ENCODE measurements at places on chromosomes 1 and 21. TPM values are rescaled to one million over a fixed set of nuclear protein-coding genes. Genes with fewer than 3 reads are reported as not detected.

Gene C4BPB
- 1.4 TPM for total RNA-seq

Gene B3GALT2
- total RNA-seq: 1.4 TPM

DNA sequence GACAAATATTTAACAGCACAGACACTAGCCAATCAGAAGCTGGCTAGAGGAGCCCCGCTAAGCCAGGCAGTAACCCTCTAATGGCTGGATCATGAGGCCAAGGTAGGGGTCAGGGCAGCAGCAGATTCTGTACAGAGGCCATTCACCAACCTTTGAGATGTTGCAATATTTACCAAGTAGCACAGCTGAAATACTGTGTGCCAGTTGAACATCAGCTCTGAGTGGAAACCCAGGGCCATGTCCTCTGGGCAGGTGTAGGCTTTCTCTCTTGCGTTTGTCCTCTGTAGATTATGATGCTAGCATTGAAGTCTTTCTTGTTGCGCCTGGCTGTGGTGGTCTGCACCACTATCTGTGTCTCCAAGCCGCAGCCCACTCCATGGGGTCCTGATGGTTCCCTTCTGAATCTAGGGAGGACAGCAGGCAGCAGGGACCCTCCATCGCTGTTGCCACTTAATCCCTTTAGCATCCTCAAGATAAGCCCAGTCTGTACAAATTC lies 2.5 kb upstream of the COG2 start:
- no peaks in the 10 kb centered on the region for H3K27me3 ChIP-seq
- H3K4me3 ChIP-seq: no peak overlapping the region
- no peaks in the 10 kb centered on the region for H3K36me3 ChIP-seq

Gene AQP10
- 1.4 TPM for total RNA-seq

Gene ACTL8
- total RNA-seq: not detected

GRCh38 chr1:48679859-48680258 lies 96.8 kb downstream of the BEND5 start:
- no peaks in the 10 kb centered on the region for H3K36me3 ChIP-seq
- no peak overlapping the region for H3K4me3 ChIP-seq
- H3K4me1 ChIP-seq: peaks cover 7% of the 10 kb centered on the region
- no peak for DNase-seq
- H3K27me3 ChIP-seq: no peaks in the 10 kb centered on the region

DNA sequence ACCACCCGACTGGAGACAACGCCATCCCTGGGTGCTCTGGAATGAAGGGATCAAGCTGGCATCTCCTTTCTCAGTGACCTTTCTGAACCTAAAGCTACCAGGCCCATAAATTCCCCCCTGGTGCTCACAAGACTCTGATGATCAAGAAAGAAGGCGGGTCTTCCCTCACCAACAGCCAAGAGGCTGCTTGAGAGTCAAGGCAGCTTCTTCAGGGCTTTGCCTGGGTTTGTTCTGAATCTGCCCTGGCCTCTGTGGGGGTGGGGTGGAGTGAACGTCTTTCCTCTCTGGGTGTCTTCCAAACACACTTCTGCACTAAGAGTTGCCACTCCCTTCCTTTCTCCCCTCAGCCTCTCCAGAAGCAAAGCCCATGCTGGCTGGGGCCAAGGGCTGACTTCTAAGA lies 36.1 kb downstream of the CD247 start:
- H3K27me3 ChIP-seq: no peaks in the 10 kb centered on the region
- no peak overlapping the region for H3K4me3 ChIP-seq
- H3K36me3 ChIP-seq: no peaks in the 10 kb centered on the region

Gene EXTL1
- total RNA-seq: 4.9 TPM

Gene AMPD1
- 1.6 TPM for total RNA-seq

DNA sequence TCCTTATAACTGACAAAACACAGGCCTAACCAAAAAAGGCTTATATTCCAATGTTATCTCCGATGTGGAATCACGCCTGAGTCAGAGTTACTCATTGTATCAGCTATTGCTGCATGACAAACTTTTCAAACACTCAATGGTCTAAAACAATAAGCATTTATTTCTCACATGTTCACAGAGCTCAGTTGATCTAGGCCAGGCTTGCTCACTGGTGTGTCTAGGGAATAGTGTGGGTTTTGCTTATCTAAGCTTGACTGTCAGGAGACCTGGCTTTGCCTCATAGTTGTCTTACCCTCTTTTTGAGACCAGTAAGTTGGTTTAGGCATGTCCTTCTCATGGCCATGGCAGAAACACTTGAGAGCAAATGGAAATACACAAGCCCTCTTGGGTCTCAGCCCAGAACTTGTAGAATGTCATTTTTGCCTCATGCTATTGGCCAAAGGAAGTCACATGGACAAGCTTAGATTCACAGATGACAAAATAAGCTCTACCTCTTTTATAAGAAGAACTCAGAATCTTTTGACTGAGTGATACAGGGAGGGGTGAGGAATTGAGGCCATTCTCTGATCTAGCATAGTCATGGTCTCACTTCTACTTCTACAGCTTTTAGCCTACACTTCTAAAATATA lies 130.8 kb downstream of the HMCN1 start:
- H3K27me3 ChIP-seq: no peaks in the 10 kb centered on the region
- no peak overlapping the region for H3K27ac ChIP-seq
- no peak for DNase-seq
- no peaks in the 10 kb centered on the region for H3K4me1 ChIP-seq
- H3K36me3 ChIP-seq: no peaks in the 10 kb centered on the region
- H3K4me3 ChIP-seq: no peak overlapping the region

Gene UTS2
- not detected for total RNA-seq

Gene CHI3L1
- 41.2 TPM for total RNA-seq

Gene ANGPTL3
- total RNA-seq: not detected

GRCh38 chr21:25094695-25095094 lies 512.6 kb downstream of the MRPL39 start:
- H3K36me3 ChIP-seq: no peaks in the 10 kb centered on the region
- no peaks in the 10 kb centered on the region for H3K4me1 ChIP-seq
- no peak overlapping the region for H3K4me3 ChIP-seq
- DNase-seq: no peak
- H3K27ac ChIP-seq: no peak overlapping the region
- no peaks in the 10 kb centered on the region for H3K27me3 ChIP-seq

GRCh38 chr21:17231124-17231523 lies 281.7 kb upstream of the CXADR start:
- H3K27ac ChIP-seq: no peak overlapping the region
- H3K4me3 ChIP-seq: no peak overlapping the region
- H3K36me3 ChIP-seq: no peaks in the 10 kb centered on the region
- H3K4me1 ChIP-seq: no peaks in the 10 kb centered on the region

- no peaks in the 10 kb centered on the region for H3K36me3 ChIP-seq
- H3K4me1 ChIP-seq: no peaks in the 10 kb centered on the region
- no peak for DNase-seq
- no peak overlapping the region for H3K27ac ChIP-seq
- no peak overlapping the region for H3K4me3 ChIP-seq
Observed at GRCh38 chr1:59541161-59541560, 244.3 kb downstream of the FGGY start.

Gene LGR6
- 7.3 TPM for total RNA-seq

GRCh38 chr1:43983253-43983899 lies 4.4 kb downstream of the B4GALT2 start:
- H3K27ac ChIP-seq: peak overlapping the region; percentile 47
- no peaks in the 10 kb centered on the region for H3K36me3 ChIP-seq
- no peaks in the 10 kb centered on the region for H3K27me3 ChIP-seq
- no peak for DNase-seq

GRCh38 chr1:1974834-1975233 lies 28.8 kb downstream of the CFAP74 start:
- H3K36me3 ChIP-seq: no peaks in the 10 kb centered on the region
- no peak for DNase-seq
- H3K4me1 ChIP-seq: no peaks in the 10 kb centered on the region
- no peak overlapping the region for H3K4me3 ChIP-seq
- H3K27ac ChIP-seq: no peak overlapping the region

DNA sequence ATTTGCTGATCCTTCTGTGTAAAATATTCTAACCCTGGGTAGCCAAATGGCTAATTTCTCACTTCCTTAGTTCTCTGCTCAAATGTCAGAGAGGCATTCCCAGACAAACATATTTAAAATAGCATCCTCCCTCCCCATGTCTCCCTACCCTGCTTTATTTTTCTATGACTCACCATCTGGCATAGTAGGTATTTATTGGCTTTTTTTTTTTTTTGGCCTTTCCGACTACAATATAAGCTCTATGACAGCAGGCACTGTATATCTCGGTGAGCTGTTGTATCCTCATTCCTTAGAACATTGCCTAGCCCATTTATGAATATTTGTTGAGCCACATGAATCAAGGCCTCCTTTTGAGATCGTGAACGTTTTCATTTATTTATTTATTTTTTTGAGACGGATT lies 1.5 kb upstream of the NEK7 start:
- H3K27ac ChIP-seq: no peak overlapping the region
- no peak for DNase-seq
- no peak overlapping the region for H3K4me3 ChIP-seq
- H3K4me1 ChIP-seq: peaks cover 17% of the 10 kb centered on the region
- no peaks in the 10 kb centered on the region for H3K36me3 ChIP-seq

Gene NUDT4B
- total RNA-seq: 1.3 TPM

- no peak overlapping the region for H3K4me3 ChIP-seq
- no peaks in the 10 kb centered on the region for H3K27me3 ChIP-seq
- H3K27ac ChIP-seq: no peak overlapping the region
Observed at GRCh38 chr21:22804151-22804550, 1805.9 kb downstream of the NCAM2 start.

Gene IVL
- not detected for total RNA-seq

DNA sequence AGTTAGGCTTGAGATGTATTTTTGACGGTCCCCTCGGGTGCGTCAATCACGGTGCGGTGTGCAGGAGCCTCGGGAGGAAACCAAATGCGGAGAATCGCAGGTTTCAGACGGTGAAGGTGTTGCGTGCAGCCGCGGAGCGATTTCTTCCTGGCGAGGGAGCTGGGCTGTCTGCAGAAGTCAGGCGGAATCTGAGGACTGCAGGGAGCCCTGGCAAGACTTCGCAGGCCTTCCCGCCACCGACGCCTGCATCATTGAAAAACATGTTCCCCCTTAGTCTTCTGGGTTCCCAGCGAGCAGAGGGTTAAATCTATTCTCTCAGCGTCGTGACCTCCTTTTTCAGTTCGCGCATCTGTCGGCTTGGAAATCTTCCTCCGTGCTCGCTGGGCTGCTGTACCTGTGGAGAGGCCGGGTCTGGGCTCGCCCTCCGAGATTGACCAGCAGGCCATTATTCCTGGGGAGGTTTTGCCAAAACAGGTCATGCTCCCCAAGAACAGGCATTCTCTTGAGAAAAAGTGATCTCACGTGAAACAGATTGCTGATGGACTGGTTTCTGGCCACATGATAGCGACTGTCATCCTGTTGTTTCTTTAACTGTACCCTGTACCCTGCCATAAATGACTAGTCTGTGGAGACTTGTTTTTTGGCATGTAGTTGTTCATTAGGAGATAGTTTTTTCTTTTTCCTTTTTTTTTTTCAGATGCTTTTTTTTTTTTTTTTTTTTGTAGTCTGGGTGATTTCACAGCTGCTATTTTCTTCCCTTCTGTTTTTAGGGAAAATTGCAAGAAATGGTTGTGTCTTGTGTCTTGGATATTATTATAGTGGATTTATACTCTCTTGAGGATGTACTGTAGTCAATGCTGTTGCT lies 894 bp downstream of the EPB41 start:
- no peaks in the 10 kb centered on the region for H3K27me3 ChIP-seq
- peaks cover 12% of the 10 kb centered on the region for H3K4me1 ChIP-seq
- H3K36me3 ChIP-seq: no peaks in the 10 kb centered on the region
- peak overlapping the region; percentile 98 for H3K4me3 ChIP-seq

Data from spleen (tissue), 13 donors.